ENCODE measurements at places on chromosomes 6 and 20.

DNA sequence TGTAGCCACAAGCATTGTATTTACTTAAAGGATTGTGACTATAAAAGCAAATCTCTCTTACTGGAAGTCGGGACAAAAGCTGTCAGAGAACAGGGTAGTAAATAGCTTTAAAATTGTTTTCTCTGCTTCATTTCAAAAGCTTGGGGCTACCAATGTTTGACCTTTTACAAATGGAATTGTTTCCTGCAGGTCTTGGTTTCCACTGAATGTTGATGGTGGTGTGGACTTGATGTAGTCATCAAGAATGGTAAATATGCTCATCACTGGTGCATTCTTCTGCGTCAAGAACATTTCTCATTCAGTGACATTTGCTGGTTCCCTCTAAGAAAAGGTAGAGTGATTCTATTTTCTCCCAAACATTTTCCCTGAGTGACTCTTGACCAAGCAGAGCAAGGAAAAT, 435.4 kb upstream of the KHDRBS2 start:
- no peak for DNase-seq

- DNase-seq = no peak
These were observed 11.7 kb downstream of the SNTA1 start for GRCh38 chr20:33431797-33432381.

GRCh38 chr6:111653979-111654378, 48.3 kb upstream of the TRAF3IP2 start:
- DNase-seq = no peak

DNA sequence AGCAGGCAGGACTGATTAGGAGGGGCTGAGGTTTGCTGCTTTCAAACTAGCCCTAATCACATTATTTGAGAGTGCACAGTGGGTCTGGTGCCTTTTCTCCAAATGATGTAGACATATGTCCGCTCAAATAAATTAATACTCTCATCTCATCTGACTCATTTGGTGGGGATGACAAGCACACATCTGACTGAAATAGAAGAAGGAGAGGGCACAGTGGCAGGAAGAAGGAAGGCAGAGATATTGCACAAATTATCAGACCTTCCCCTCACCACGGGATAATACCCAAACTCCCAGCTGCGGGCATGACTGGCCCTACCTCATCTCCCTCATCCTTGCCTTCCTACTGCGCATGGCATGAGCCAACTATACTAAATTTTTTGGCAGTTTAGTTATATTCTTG, 33.9 kb upstream of the TNFRSF21 start:
- no peak for DNase-seq

DNA sequence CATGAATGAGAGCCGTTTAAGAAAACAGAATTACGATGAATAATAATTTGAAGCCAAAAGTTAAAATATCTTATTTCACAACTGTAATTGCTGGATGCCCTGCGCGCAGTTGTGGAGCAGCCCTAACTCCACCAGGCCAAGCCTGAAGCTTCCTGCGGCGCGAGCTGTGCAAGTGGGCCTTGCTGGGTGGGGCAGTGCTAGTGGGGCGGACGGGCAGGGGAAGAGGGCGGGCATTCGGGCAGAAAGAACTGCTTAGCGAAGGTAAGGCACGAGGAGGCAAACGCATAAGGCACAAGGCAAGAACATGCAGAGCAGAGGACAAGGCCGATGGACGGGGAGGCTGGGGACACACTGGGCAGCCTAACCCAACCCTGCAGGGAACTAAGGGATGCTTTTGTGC, 2.3 kb downstream of the HLA-DQB2 start:
- DNase-seq = no peak

- DNase-seq = peak; percentile 68
These were observed 114.9 kb upstream of the DST start for GRCh38 chr6:56757588-56757984.

GRCh38 chr6:79180052-79180451, 54.4 kb downstream of the HMGN3 start:
- DNase-seq = no peak

DNA sequence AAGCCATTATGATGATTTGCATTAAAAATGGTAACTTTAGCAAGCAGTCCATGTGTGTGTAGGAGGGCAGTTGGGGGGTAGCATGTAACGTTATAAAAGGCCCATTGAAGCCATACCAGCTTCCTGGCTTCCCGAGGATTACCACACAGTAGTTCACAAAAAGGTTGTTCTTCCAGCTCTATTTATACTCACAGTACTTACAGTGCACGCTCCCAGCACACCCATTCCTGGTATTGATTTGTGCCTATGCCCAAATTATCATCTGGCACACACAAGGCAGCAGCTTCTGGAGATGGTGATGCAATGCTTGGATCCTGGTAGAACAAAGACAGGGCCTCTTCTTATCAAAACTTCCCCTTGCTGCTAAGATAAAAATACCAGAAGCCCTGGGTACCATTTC, 436.8 kb downstream of the HAO1 start:
- DNase-seq = no peak

GRCh38 chr6:26175428-26176181, 88.4 kb downstream of the HFE start:
- no peak for DNase-seq

- no peak for DNase-seq
These were observed 36.9 kb upstream of the RNF144B start for GRCh38 chr6:18350271-18350670.

GRCh38 chr20:57384953-57385761, 6.0 kb upstream of the RBM38 start:
- DNase-seq = no peak

DNA sequence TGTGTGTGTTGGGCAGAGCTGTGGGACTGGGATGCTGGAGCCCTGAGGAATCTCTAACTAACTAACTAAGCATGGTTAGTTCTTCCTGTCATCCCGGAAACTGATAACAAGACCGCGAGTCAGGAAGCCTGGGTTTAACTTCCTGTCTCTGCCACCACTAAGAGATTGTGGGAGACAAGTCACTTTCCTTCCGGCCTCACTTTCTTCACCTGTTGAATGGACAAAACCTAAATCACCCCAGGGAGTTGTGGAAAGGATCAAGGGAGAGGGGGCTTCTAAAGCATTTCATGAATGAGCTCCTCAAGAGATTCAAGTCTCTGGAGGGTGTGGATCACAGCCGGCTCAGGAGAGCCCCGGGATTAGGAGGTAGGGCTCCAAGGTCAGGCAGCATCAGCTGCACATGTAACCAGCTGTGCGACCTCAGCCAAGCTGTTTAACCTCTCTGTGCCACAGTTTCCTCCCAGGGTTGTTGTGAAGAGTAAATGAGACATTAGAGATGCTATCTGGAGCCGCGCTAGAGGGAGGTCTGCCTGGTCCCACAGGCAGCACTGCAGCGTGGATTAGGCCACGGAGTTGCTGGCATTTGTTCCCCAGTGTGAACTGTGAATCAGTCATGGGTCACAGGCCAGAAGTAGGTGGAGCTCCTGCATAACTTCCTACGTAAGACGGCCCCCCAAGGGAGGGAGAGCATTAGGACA, 105.1 kb downstream of the TOX2 start:
- DNase-seq = no peak

- DNase-seq = no peak
These were observed 112.8 kb downstream of the ZMYND8 start for GRCh38 chr20:47243532-47244305.
